ENCODE measurements at places on chromosomes 16 and 17.
A peak's percentile ranks its signal among the peaks of the same experiment; 100 is the strongest.

- DNase-seq: no peak
Measured at GRCh38 chr17:11980813-11981212, 16.5 kb downstream of the ZNF18 start.

GRCh38 chr16:2791174-2791573, 3.8 kb upstream of the PRSS33 start:
- DNase-seq: peak; percentile 20

DNA sequence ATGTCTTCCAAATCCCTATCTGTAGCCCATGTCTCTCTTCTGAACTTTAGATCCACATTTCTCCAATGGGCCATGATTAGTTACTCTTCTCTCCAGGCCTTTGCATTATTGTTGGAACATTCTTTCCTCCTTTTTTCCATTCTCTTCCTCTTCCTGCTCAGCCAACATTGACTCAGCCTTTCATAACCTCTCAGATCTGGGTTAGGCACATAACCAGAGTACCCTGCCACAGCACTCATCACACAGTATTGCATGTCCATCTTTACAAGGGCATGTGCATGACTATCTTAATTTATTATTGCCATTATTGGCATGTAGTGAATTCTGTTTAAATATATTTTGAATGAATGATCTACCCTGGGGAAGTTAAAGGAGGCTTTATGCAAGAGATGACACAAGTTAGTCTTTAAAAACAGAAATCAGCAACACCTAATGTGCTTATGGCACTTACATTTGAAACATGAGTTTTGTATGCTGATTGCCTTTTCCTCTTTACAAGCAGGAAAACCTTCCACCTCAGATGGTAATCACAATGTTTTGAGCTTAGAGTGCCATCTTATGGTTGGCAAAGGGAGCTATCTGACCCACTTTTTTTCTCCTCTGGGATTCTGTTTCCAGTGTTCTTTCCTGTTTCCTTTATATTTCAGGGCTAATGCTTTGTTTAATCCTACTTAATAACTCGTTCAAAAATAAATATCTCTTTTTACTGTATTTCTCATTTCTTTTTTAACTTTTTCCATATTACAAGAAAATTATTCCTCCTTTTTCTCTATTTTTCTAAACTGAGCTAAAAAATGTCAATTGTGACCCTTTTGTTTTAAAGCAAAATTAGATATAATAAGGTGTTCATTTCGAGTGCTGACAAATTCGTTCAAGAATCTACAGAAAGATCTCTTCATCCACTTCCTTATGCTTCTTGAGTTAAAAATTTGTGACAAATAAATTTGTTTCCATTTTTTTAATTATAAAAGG, 151.0 kb upstream of the RBL2 start:
- no peak for DNase-seq

- no peak for DNase-seq
Measured at GRCh38 chr17:80494547-80494946, 18.1 kb upstream of the NPTX1 start.

DNA sequence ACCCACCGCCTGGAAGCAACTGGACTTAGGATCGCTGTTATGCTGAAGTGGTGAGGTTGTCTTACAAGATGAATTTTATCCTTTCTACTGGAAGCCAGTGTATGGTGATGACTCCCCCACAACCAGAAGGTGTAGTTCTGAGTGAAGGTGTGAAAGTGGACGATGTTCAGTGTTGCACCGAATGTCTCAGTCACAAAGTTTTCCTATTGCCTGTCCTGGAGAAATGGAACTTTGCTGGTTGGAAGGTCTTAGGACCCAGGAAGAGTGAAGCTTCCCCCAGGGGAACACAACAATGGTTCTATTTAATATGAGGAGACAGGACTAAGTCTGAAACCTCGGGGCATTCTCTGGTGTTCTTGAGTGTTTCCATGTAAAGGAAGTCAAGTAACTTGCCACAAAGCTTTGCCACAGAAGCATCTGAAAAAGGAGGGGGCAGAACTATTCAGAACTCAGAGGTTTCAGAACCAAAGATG, 44.2 kb downstream of the USP22 start:
- no peak for DNase-seq

GRCh38 chr16:80751167-80751566, 53.2 kb downstream of the CDYL2 start:
- no peak for DNase-seq

GRCh38 chr17:82772026-82772425, 20.2 kb downstream of the TBCD start:
- DNase-seq: no peak

- DNase-seq: no peak
Measured at GRCh38 chr16:75048530-75048929, 49.7 kb downstream of the ZNRF1 start.

DNA sequence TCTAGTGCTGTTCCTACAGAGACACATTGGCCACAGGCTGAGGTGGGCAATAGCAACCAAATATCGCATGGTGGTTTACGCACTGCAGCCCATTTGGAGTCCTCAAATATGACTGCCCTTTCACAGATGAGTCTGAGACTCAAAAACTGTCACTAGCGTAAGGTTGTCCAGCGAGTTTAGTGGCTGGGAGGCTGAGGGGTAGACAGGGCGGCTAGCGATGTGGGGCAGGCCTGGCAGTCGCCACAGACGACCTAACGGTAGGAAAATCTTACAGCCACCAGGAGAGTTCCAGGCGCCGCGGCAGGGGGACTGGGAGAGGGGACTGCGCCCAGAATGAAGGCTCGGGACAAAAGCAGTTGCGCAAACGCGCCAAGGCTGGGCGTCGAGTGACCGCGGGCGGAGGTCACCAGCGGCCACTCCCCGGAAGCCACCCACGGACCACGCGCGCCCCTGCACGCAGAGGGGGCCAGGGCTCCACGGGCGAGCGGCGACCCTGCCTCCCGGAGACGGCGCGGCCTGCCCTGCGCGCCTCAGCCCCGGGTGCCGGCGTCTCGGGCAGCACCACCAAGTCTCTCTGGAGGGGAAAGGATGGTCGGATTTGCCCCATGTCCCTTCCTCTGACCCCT, 699 bp upstream of the MAP1LC3B start:
- no peak for DNase-seq

- DNase-seq: no peak
Measured at GRCh38 chr17:42695500-42695899, 13.2 kb downstream of the CNTNAP1 start.

DNA sequence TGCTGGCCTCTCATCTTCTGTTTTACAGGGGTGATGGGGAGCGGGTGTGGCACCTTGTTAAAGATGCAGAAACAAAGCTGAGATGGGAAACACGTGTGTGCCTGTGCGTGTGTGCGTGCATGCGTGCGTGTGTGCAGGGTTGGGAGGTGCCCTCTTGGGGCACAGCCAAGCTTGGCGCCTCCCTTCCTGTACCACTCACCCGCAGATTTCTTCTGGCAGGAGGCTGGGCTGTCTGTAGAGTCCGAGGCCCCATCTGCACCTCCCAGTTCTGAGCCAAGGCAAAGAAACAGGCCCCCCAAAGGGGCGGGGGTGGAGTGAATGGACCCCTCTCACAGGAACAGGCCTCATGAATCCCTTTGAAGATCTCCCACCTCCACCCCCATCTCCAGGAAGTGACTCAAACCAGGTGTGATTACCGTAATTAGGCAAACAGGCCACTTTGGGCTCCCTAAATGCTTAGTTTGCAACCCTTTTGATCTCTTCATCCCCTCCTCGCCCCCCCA, 20.9 kb downstream of the TNS4 start:
- no peak for DNase-seq

DNA sequence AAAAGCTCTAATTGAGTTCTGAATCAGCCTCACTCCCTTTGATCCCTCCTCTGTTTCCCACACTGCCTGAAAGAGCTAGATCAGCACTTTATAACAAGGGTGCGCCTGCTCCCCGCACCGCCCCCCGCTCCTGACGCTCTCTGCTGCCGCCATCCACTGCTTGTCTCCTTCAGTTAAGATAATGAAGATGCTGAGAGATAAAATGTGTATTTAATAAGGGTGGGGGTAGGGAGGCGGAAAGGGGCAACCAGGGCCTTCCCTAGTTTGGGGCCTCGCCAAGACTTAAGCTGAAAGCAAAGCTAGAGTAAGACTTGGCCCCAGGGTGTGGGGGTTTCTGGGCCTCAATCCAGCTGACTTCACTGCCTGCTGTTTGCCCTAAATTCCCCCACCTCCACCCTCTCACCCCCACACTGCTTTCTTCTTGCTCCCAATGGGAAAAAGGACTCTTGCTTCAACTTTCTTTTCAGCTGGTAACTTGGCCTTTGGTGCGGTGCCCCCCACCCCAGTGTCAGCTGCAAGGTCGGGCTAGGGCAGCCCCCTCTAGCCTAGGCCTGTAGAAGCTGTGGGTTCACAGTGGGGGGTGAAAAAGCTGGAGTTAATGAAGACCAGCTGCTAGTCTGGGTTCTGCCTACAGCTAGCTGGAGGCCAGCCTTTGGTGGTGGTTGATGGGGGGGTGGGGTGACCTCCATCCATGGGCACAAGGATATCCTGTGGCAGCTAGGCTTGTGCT, 1.8 kb upstream of the RARA start:
- no peak for DNase-seq

DNA sequence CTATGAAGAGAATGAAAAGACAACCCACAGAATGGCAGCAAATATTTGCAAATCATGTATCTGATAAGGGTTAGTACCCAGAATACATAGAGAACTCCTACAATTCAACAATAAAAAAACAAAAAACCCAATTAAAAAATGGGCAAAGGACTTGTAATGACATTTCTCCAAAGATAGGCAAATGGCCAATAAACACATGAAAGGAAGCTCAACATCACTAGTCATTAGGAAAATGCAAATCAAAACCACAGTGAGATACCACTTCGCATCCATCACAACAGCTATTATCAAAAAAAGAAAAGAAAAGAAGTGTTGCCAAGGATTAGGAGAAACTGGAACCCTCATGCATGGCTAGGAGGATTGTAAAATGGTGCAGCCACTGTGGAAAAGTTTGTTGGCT, 45.1 kb upstream of the ARL6IP1 start:
- no peak for DNase-seq

DNA sequence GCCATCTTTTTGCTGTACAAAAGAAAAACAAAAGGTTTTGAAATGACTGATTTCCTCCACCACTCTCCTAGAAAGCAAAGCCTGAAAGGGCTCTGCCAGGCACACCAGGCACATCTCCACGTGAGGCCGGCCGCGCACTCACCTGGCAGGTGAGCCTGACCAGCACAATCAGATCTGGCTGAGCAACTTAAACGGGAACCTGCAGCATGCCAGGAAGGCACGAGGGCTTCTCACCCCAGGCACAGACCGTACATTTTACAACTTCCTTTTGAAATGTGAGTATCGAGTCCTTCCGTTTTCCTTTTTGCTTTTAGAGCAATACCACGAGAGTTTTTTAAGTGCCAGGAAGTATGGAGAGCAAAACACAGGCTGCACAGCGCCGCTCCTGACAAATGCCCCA, 22.5 kb downstream of the SLC38A10 start:
- DNase-seq: no peak

DNA sequence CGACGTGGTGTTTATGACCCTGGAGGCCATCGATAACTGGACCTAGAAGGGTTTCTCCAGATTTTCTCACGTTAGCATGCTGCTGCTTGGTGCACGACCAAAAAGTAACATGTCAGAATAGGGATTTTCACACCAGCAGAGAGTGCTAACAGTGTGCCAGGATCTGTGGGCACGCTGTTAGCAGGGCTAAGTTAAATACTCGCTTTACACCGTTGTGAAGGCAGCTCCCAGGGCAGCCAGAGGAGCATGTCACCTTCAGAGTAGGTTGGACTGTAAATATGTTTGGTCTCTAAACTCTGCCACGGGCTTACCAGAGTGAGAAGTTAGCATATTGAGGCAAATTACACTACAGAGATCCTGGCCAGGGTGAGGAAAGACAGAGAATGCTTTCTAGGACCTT, 113.2 kb upstream of the TBX2 start:
- DNase-seq: no peak

- no peak for DNase-seq
Measured at GRCh38 chr16:9542165-9542755, 450.8 kb downstream of the HAPSTR1 start.

GRCh38 chr17:49753959-49754391, 10.0 kb downstream of the FAM117A start:
- DNase-seq: no peak

DNA sequence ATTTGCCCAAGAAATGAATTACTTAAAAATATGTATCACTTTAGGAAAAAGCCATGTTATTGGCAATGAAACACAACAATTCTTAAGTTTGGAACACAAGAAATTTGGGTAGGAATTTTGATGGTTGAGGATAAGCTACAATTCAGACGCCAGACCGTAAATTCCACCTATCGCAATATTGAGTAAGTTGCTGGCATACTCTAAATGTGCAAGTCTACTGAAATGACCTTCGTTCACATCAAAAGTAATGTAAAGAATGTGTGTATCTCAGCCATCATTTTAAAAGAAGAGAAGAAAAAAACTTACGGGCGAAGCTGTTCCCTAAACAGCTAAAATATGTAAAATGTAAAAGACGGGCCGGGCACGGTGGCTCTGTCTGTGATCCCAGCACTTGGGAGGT, 33.4 kb downstream of the UBE2G1 start:
- DNase-seq: no peak

GRCh38 chr17:413706-414380, 61.2 kb upstream of the RPH3AL start:
- no peak for DNase-seq

- no peak for DNase-seq
Measured at GRCh38 chr16:82741073-82741615, 114.4 kb downstream of the CDH13 start.

DNA sequence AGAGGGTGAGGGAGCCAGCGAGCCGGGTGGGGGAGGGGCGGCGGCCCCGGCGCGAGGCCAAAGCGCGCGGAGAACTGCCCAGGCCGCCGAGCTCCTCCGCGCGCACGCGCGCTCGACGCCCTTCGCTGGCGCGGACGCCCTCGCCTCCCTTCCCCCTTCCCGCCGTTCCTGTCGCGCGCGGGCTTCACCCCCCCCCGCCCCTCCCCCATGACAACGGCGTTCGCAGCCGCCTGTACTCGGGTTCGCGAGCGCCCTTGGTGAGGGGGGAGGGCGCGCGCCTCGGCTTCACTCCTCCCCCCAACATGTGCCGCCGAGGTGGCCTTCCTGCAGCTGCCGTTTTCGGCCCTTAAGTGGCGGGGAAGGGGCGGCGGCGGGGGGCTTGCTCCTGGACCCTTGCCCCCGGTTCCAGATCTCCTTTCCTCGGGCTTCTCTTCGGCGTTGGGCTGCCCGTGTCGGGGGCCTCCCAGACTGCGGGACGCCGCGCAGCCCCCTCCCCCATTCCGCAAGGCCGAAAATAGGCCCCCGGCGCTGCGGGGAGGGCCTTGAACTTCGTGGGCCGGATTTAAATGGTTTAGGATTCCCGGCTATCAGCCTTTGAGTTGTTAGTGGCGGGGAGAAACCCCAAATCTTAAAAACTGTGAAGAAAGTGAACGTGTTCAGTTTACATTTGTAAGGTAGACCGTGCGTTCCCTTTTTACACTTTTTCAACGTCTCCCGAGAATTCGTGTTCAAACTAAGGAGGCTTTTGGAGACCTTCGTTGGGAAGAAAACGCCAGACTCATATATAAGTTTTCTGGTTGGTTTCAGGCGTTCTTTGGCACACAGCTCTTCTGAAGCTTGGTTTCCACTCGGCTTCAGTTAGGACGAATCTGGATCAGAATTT, 653 bp downstream of the SRRM2 start:
- peak; percentile 62 for DNase-seq

DNA sequence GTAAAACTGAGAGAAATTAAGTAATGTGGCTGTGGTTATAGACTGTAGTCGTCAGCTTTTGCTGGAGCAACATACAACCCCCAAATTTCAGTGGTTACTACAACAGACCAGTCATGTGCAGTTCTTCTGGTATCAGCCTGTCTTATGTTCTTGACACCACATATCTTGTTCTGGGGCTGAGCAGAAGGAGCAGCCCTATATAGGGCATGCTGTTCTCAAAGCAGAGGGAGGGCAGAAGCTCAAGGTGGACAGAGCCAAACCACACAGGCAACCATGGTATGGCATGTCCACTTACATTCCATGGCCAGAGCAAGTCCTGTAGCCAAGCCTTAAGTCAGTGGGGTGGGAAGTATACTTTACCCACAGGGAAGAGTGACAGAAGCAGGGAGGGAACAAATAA, 7.7 kb downstream of the PRKAR1A start:
- no peak for DNase-seq

Data from posterior cingulate gyrus (tissue), 11 donors.